ENCODE measurements at places on chromosomes 4 and X. TPM values are rescaled to one million over a fixed set of nuclear protein-coding genes. Genes with fewer than 3 reads are reported as not detected.

PRKG2 gene
- total RNA-seq = 0.26 TPM

ATOH1 gene
- not detected for total RNA-seq

SHISA3 gene
- 3.6 TPM for total RNA-seq

CFAP47 gene
- total RNA-seq = not detected

SLC26A1 gene
- total RNA-seq = 0.26 TPM

MAGED4 gene
- total RNA-seq = 27.5 TPM

GTPBP6 gene
- total RNA-seq = 20.2 TPM

TCEANC gene
- 8.3 TPM for total RNA-seq
